Activated CD8-positive, alpha-beta memory T cell treated with anti-CD3 and anti-CD28 coated beads for 4 hours (primary cell): ENCODE measurements at places on chromosomes 3 and 15.

DNA sequence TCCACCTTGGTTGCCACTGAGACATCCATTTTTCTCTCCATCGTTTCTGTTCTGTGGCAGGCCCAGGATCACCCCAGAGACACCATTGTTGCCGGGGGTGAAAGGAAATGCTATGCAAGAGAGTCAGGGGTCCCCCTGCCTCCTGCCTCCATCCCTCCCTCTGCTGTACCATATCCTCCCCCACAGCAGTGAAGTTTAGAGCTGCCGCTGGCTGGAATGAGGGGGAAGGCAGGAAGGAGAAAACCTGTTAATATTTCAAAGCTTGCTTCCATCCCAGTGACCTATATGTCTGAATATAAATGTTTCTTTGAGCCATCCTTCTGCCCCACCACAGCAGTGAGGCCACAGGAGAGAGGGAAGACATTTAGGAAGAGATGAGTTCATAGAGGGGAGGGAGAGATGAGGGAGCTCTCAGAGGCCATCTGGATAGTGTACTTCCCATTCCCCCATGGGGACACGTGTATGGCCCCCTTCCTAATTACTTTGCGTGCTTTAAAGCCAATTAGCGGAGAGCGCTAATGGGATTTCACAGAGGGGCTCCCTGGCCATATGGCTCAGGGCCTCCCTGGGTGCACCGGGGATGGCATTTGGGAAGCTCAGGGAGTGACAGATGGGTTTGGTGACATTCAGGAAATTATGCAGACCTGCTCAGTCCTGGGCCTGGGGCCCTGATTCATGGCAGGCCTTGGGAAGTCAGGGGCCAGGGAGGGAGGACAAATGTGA lies 40.4 kb upstream of the CHRNB4 start:
- DNase-seq: no peak

- no peak for DNase-seq
These were observed 18.5 kb downstream of the MINAR1 start for GRCh38 chr15:79450648-79451047.

GRCh38 chr3:65953301-65953812 lies 85.4 kb downstream of the MAGI1 start:
- DNase-seq: no peak

- no peak for DNase-seq
These were observed 229.9 kb downstream of the LRRN1 start for GRCh38 chr3:4029135-4029534.

DNA sequence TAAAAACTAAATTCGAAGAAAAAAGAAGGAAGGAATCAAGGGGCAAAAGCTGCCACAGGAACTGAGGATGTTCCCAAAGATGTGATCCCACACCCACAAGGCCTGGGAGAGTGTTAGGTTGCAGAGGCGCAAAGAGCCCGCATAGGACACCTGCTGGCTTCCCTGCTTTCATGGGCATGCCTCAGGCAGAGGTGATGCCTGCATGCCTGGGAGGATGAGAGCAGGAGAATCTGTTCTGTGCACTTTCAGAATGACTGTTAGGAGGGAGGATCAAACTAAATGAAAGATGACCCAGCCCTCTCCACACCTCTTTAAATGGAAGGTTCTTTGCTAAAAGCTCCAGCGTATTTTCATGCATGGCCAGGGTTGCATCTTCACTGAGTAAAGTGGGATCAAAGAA lies 162.4 kb downstream of the PLCL2 start:
- DNase-seq: no peak
